Aorta (tissue), 5 donors: ENCODE measurements at places on chromosomes 16 and 17. TPM values are rescaled to one million over a fixed set of nuclear protein-coding genes. Genes with fewer than 3 reads are reported as not detected.

GRCh38 chr17:57086069-57086930, 1.3 kb downstream of the AKAP1 start:
- peak; percentile 82 for DNase-seq

DNA sequence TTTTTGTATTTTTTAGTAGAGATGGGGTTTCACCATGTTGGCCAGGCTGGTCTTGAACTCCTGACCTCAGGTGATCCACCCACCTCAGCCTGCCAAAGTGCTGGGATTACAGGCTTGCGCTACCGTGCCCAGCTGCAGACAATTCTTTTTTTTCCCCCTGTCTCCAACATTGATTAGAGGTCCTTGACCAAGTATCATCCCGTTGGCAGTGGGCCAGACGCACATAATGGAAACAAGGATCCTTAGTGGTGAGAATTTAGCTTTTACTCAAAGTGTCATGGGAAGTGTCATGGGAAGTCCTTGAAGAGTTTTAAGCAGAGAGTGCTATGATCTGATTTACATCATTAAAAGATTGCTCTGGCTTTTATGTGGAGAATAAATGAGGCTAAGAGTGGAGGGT, 2.1 kb upstream of the FBXO47 start:
- no peak for DNase-seq

GRCh38 chr17:38864636-38865398, 5.0 kb upstream of the LASP1 start:
- DNase-seq = no peak

DNA sequence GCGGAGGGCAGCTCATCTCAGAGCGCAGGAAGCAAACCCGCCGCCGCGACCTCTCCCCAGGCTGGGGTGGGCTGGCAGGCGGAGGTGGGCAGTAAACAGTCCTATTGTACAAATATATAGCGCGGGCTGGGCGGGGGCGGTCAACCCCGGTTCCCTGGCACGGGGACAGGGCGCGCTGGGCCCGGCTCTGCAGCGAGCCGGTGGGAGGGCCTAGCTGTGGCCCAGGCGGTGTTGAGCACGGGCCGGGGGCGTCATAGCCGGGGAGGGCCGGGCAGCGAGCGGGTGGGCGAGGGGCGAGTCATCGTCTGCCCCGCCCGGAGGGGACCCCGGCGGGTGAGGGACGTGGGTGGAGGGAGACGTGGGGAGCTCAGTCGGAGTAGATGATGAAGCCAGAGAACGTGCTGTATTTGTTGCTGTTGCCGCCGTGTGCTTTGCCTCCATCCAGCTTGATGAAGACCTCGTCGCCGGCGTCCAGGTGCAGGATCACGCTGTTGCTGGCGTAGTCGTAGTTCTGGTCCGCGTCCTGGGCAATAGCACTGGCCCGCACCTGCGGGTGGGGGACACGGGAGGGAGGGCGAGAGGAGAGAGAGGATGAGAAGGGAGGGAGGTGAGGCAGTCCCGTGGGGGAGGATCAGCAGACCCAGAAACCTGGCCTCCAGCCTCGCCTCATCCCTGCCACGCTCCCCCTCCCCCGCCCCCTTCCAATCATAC, 8.1 kb downstream of the C1QL1 start:
- DNase-seq = no peak

DNA sequence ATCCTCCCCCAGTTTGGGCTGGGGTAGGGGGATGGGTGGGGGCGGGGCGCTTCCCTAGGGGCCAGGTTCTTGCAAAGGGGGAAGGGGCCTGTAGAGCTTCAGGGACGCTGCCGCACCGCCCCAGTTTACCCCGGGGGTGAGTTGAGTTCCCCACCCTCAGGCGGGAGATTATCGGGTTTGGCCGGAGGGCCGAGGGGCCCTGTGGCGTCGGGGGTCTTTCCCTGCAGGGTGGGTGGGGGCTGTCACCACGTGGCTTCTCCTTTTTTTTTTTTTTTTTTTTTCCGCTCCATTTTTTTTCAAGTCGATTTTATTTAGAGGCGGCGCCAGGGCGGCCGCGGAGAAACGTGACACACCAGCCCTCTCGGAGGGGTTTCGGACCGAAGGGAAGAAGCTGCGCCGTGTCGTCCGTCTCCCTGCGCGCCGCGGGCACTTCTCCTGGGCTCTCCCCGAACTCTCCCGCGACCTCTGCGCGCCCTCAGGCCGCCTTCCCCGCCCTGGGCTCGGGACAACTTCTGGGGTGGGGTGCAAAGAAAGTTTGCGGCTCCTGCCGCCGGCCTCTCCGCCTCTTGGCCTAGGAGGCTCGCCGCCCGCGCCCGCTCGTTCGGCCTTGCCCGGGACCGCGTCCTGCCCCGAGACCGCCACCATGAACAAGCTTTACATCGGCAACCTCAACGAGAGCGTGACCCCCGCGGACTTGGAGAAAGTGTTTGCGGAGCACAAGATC, at the start of gene IGF2BP1:
IGF2BP1 (plus strand) TSS at position 283 of the 724 bp plus-strand sequence; CDS start at position 644, 361 bp downstream.
- no peak for DNase-seq

DNA sequence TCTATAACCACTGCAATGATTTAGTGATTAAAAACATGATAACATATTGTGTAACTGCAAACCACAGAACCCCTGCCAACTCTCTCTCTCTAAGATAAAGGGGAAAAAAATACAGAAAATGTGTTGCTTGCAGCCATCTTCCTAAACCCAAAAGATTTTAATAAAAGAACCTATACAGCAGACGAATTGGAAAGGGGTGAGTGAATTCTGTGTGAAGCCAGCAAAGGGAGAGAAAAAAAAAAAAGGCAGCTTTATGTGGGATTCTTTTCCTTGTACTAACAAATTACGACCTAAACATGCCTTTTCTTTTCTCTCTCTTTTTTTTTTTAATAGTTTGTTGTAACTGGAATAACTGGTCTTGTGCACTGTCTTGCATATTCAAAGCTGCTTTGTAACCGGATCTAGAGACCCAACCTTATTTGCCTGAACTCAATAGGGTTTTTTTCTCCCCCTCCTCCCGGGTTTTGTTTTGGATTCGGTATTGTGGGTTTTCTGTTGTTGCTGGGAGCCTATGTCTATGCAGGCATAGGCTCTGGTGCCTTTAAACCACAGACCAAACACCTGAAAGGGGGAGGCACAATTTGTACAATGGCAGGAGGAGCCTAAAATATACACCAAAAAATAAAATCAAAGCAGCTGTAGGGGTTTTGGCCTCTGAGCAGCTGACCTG, 7.0 kb upstream of the ZFHX3 start:
- no peak for DNase-seq

- DNase-seq = no peak
Observed at GRCh38 chr16:59192551-59193199, 458.6 kb upstream of the GOT2 start.

GRCh38 chr16:64962786-64963185, 159.1 kb downstream of the CDH11 start:
- no peak for DNase-seq

- no peak for DNase-seq
Observed at GRCh38 chr17:31389657-31390381, 1.7 kb upstream of the RAB11FIP4 start.

- no peak for DNase-seq
Observed at GRCh38 chr16:17105239-17105797, 365.4 kb downstream of the XYLT1 start.

- DNase-seq = no peak
Observed at GRCh38 chr17:32631341-32632096, 144.7 kb downstream of the CDK5R1 start.

GRCh38 chr16:31513884-31514283, 5.7 kb upstream of the RUSF1 start:
- no peak for DNase-seq

- DNase-seq = no peak
Observed at GRCh38 chr16:79303959-79304387, 296.6 kb downstream of the MAF start.

GRCh38 chr17:9702482-9702881, 57.2 kb downstream of the USP43 start:
- no peak for DNase-seq

- DNase-seq = no peak
Observed at GRCh38 chr17:43952351-43952723, 1.4 kb downstream of the PYY start.

- no peak for DNase-seq
Observed at GRCh38 chr17:49195751-49196150, 14.6 kb downstream of the GNGT2 start.

- DNase-seq = no peak
Observed at GRCh38 chr17:76883744-76884525, 15.7 kb downstream of the MGAT5B start.

TBC1D3L gene
- 25.3 TPM for polyA plus RNA-seq

C16orf96 gene
- polyA plus RNA-seq = not detected

DRC3 gene
- 1.4 TPM for polyA plus RNA-seq

NPB gene
- not detected for polyA plus RNA-seq

KRT222 gene
- not detected for polyA plus RNA-seq

CLEC18C gene
- polyA plus RNA-seq = 0.88 TPM

SEPTIN12 gene
- not detected for polyA plus RNA-seq

NR1D1 gene
- 28.5 TPM for polyA plus RNA-seq

COG8 gene
- 16.5 TPM for polyA plus RNA-seq

CLDN9 gene
- polyA plus RNA-seq = 0.20 TPM

VAT1L gene
- 28.4 TPM for polyA plus RNA-seq
